ENCODE measurements at places on chromosomes 16 and 17.

DNA sequence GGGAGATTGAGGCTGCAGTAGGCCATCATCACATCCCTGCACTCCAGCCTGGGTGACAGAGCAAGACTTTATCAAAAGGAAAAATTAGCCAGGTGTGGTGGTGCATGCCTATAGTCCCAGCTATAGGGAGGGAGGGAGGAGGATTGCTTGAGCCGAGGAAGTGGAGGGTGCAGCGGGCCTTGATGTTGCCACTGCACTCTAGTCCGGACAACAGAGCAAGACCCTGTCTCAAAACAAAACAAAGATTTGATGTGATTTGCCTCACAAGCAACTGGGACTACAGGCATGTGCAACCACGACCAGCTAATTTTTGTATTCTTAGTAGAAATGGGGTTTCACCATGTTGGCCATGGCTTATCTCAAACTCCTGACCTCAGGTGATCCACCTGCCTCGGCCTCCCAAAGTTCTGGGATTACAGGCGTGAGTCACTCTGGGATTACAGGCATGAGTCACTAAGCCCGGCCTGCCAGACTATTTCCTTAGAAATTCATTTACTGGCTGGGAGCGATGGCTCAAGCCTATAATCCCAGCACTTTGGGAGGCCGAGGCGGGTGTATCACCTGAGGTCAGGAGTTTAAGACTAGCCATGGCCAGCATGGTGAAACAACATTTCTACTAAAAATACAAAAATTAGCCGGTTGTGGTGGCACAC, 11.5 kb downstream of the UBE2G1 start:
- DNase-seq, result no peak

DNA sequence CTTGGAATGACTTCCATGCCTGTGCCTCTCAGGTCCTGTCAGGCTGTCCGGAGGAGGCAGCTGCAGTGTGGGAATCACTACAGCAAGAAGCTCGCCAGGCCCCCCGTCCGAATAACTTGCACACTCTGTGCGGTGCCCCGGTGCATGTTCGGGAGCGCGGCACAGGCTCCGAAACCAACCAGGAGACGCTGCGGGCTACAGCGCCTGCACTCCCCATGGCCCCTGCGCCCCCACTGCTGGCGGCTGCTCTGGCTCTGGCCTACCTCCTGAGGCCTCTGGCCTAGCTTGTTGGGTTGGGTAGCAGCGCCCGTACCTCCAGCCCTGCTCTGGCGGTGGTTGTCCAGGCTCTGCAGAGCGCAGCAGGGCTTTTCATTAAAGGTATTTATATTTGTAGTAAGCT, 1.3 kb downstream of the NRN1L start:
- no peak for DNase-seq

- DNase-seq, result no peak
These were observed 19.9 kb upstream of the DNAH17 start for GRCh38 chr17:78596871-78597764.

GRCh38 chr16:22216191-22216831, 10.2 kb downstream of the EEF2K start:
- DNase-seq, result no peak

DNA sequence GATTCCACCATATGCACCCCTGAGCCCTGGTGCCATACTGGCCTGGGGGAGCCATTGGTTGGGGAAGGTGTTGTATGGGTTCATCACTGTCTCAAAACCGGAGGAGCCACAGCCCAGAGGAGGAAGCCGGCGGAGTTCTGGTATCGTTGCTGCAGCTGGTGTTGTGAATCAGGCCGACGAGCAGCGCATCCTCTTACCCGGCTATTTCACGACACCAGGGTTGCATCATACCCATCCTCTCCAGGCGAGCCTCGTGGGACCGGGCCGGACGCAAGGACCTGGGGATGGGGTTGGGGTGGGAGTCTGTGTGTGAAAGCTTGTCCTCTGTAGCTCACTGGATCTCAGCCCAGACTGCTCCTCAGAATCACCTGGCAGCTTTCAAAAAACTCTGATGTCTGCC, 6.6 kb upstream of the SLC12A3 start:
- DNase-seq, result no peak

DNA sequence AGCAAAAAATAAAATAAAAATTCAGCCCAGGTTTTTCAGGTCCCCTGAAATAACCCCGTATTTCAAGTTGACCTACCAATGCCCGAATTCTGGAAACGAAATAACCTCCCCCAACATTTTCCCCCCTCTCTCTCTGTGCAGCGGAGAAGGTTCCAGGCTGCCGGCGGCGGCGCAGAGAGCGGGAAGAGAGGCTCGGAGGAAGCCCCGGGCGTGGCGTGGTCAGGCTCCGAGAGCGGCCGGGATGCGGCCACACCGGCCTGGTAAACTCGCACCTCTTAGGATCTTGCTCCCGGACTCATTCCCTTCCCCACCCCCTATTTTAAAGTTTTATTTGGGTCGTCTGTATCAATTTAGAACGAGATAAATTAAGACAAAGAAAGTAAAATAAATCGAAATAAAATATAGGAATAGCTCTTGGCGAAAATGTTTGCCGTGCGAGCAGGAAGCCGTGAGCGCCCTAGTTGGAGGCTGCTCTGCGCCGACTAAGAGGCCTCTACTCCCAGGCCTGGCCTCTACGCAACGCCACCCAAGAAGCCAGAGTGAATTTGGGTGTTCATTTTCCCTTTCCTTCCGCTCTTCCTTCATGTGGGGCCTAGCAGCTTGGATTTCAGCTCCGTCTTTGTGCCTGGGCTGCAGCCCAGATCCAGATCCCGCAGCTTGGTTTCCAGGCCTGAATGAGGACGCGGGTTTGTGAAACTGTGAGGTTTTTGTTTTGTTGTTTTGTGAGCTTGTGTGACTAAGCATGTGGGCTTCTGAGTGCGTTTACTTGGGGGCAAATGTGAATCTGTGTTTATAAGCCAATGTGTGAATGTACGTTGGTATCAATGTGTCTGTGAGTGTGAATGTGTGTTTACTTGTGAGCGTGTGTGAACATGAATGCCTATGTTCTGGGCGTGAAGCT, 1.5 kb upstream of the HOXB6 start:
- no peak for DNase-seq

- DNase-seq, result peak; percentile 37
These were observed 137.5 kb upstream of the PLCG2 start for GRCh38 chr16:81641395-81642106.

DNA sequence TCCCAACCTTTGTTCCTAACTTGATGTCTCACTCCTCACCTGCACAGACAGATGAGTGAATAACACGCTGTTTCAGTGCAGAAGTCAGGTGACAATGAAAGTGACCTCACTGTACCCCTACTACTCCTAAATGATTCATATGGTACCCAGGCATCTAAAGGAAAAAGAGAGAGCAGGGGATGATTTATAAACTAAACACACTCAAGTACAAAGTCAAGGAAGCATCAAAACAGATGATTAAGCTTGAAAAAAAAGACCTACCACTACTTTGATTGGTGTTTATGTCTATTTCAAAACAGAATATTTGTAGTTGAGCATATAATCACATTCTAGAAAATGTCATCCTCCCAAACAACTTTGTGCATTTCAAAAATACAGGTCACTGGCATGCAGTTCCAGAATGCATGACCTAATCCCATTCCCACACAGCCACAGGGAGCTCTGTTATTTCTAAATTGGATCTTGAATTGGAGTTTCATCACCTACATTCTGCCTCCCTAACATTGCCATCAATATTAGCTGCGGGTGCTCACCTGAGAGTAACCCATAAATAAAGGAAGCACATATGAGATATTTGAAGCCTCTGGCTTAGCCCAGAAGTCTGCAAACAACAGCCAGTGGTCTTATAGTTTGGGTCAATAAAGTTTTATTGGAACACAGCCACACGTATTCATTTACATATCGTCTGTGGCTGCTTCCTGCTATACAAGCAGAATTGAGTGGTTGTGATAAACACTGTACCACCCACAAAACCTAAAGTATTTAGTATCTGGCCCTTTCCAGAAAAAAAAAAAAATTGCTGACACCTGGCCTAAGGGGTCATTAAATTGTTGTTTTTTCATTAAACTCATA, 14.0 kb downstream of the HS3ST3A1 start:
- no peak for DNase-seq

DNA sequence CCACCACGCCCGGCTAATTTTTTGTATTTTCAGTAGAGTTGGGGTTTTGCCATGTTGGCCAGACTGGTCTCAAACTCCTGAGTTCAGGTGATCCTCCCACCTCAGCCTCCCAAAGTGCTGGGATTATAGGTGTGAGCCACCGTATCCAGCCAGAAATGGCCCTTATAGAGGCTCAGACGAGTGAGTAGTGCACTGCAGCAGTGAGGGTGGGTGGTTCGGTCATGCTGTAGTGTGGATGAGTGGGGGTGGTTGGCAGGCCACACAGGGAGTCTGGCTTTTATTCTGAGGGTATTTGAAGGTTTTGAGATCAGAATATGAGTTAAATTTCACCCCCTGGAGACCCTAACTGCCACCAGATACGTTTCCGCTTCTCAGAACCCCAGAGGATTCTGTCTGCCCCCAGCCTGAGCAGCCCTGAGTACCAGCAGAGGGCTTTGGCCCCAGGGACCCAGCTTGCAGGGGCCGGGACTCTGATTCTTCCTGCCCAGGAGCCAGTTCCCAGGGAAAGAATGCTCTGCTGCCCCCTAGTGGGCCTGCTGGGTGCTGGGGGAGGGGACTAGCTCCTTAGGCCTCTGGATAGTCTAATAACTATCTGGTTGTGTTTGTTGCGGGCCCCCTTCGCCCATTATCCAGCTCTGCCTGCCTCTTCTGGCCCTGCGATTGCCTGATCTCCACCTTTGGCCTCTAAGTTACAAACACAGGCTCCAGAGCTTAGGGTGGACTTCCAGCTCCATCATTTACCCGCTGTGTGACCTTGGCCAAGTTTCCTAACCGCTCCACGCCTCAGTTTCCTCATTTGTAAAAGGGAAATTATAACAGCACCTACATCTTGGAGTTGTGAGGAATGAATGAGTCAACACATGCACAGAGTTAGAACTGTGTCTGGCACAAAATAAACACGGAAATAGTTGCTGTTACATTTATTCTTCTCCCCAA, 2.0 kb downstream of the ZNF771 start:
- DNase-seq, result peak; percentile 96

DNA sequence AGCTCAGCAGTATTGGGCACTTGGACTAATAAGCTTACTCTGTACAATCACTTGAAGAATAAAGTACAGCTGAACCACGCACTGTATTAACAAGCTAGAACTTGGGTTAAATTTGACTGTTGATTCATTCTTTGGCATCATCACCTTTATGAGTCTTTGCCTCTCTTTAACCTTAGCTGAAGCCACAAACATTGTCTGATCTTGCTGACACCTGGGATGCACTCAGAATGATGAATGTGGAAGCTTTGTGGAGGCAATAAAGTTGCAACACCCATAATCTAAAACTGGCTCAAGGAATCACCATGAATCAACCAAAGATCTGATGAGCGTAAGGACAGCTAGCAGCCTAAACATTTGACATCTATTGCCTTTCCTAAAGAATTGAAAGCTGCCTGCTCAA, 590.6 kb upstream of the SOX9 start:
- DNase-seq, result no peak

GRCh38 chr16:17417740-17418139, 53.0 kb downstream of the XYLT1 start:
- DNase-seq, result no peak

GRCh38 chr16:30787613-30788378, 791 bp upstream of the ZNF629 start:
- no peak for DNase-seq

DNA sequence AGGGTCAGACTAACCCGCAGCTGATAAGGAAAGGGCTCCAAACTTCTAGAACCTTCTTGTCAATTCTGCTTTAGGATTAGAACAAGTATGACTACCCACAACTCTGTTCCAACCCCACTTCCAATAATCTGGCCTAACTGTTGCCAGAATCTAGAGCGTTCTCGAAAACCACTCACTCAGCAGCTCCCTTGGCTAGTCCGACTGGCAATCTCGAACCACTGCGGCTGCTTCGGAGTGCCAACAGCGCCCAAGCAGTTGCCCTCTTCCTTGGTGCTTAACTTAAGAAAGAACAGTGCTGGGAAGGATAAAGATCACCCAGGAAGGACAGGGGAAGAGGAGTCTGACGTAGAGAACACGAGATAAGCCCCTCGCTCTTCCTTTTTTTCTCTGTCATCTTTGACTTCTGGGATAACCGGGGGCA, 818 bp downstream of the DNAJC7 start:
- DNase-seq, result no peak

DNA sequence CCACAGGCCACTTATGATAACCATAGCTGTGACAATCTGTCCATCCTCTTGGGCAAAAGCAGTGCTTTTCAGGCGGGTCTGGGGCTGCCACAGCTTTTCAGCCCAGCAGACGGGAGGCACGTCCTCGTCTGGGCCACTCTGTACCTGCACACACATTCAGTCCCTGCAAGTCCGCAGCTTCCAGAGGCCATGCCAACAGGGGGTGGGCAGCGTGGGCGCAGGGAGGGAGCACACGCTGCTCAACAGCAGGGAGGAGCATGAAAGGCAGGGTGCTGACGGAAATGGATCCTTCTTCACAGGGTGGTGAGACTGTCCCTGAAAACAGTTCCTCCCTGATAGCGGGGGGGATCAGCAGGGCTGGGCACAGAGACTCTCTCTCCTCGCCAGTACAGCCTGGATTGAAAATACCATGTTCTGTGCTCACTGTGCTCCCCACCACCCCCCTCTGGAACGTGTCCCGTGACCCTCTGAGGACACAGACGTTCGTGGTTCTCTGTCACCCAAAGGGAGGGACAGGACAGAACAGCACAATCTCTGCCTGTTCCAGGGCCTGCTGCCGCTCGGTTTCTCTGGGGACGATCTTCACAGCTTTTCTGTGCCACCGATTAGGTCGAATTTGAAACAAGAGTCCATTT, 41.7 kb downstream of the PEMT start:
- no peak for DNase-seq

DNA sequence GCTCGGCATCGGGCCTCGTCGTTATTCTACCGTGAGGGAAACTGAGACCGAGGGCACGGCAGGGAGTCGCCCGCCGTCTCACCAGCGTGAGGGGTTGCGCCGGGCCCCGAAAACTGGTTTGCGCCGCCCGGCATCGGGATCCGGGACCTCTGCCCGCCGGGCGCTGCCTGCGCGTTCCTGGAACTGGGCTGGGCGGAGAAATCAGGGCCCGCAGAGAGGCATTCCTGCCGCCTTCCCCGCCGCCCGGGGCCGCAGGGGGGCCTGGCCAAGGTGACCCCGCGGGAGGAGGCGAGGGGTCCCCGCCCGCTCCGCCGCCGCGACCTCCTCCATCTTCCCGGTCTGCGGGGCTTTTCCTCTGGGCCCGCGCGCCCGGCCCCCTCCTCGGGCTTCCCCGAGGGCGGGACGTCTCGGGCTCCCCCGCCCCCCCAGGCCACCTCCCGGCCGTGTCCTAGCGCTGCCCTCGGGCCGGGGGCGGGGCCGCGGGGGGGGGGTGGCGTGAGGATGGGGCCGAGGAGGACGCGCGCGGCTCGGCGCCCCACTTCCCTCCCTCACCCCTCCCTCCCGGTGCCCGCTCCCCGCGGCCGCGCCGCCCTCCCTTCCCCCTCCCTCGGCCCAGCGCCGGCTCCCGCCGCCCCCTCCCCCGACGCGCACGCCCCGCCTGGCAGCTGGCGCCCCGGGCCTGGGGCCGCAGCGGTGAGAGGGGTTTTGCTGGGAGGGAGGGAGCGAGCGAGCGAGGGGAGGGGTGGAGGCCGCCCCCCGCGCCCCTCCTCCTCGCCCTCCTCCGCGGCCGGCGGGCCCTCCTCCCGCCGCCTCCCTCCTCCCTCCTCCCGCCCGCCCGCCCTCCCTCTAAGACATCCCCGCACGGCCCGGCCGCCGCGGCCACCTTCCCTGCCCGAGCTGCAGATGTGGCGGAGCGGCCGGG, at the start of gene GLIS2:
GLIS2 (plus strand) TSS at position 882 of the 922 bp plus-strand sequence. CDS start 16,214 bp downstream, outside the sequence.
- peak; percentile 85 for DNase-seq

- DNase-seq, result no peak
These were observed 14.1 kb downstream of the FAM222B start for GRCh38 chr17:28828294-28829040.

Data from nephron progenitor cell (in vitro differentiated cells).